ENCODE measurements at places on chromosomes 5 and 9.

- no peak for DNase-seq
These were observed 178.1 kb upstream of the CDH9 start for GRCh38 chr5:27216367-27216950.

- DNase-seq: no peak
These were observed 138.8 kb upstream of the COL5A1 start for GRCh38 chr9:134502809-134503211.

DNA sequence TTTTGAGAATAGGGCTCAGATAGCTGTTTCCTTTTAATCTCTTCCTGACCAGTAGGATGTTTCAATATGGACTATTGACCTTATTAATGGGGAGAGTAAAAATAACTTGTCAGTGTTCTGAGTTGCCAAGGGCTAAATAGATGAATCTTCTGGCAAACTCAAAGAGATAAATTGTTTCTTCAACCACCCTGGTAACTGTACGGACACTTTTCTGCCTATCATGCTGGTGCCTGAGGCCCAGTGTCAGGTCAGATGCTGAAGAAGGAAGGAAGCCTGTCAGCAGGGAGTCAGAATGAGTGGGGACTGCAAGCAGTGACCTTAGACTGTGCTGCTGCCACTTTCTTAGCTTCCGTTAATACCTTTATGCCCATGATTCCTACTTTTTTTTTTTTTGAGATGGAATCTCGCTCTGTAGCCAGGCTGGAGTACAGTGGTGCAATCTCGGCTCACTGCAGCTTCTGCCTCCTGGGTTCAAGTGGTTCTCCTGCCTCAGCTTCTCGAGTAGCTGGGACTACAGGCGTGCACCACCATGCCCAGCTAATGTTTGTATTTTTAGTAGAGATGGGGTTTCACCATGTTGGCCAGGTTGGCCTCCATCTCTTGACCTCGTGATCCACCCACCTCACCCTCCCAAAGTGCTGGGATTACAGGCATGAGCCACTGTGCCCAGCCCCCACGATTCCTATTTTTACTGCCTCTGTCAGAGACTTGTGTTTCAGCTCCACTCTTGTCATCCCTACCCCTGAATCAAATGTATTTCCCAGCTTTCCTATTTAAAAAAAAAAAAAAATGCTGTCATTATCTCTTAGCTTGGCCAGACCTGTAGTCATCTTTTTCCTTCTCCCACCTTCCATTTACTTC, 33.7 kb downstream of the TGFBR1 start:
- DNase-seq: no peak

- DNase-seq: no peak
These were observed 475.7 kb upstream of the TNC start for GRCh38 chr9:115593587-115594091.

Data from right renal pelvis (tissue), 4 donors.